Renal cortical epithelial cell (primary cell): ENCODE measurements at places on chromosomes 12 and 14. TPM values are rescaled to one million over a fixed set of nuclear protein-coding genes. Genes with fewer than 3 reads are reported as not detected.

GRCh38 chr12:50363141-50363540, 33.3 kb downstream of the FAM186A start:
- no peak for DNase-seq

DNA sequence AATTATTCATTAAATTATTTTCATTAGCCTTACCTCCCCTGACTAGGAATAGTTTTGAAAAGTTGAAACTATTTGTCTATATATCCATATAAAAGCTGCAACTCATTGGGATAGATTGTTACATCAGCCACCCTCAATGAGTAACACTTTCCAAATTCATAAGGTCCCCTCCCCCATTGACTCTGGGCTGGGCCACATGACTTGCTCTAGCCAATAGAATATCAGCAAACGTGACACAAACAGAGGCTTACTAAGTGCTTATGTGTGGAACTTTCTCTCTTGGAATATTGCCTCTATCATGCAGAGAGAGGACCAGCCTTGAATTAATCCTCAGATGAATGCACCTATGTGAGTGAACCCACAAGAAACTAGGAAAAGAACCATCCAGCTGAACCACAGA, 213.7 kb downstream of the CCDC59 start:
- no peak for DNase-seq

- no peak for DNase-seq
Observed at GRCh38 chr14:36741858-36742257, 80.2 kb downstream of the PAX9 start.

TSPAN8 gene
- total RNA-seq = 1.7 and 2.2 TPM in 2 replicates

GPR68 gene
- total RNA-seq = 3.0 and 3.6 TPM in 2 replicates

DNA sequence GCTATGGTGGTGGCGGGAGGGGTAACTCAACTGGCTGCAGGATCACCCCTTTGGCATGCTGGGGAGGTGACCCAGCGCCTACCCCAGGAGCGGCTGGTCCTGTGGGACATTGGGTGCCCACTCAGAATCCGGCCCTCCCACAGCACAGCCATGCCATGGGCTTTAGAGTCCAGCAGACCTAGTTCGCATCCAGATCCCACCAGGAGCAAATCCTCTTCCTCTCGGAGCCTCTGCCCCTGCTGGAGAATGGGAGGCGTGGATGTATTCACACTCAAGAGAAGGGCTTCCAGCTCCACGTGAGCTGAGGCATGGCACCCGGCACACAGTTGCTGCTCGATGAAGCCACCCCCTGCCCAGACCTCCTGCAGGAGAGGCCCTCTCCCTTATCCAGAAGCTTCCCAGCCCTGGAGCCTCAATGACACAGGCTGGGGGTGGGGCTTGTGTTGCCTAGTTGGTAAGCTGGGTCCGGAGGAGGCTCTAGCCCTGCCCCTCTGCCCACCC, 17.7 kb downstream of the FAM222A start:
- DNase-seq = no peak

DNAH10 gene
- 0.10 and 0.35 TPM in 2 replicates for total RNA-seq

- DNase-seq = no peak
Observed at GRCh38 chr12:49524660-49525324, 14.0 kb upstream of the KCNH3 start.

DNA sequence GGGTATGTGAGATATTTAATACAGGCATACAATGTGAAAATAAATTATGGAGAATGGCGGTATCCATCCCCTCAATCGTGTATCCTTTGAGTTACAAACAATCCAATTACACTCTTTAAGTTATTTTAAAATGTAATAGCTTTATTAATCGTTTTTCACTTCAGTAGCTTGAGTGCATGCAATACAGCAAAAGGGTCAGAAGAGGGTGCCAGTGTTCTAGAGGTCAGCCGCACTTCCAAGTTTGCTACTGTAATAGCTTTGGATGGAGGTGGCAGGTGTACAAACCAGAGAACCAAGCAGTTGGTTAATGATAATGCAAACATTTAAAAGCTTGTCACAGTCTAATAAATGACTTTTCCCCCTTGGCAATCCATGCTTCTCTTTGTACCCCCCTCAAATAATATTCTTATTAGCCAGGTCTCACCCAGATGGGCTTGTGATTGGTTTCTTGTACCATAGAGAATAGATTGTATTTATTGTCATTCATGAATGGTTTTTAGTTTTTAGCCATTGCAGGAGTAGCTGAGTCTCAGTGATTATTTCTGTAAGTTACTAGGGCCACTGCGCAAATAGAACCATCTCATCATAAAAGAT, 127.0 kb downstream of the ERC1 start:
- DNase-seq = peak; percentile 72

DNA sequence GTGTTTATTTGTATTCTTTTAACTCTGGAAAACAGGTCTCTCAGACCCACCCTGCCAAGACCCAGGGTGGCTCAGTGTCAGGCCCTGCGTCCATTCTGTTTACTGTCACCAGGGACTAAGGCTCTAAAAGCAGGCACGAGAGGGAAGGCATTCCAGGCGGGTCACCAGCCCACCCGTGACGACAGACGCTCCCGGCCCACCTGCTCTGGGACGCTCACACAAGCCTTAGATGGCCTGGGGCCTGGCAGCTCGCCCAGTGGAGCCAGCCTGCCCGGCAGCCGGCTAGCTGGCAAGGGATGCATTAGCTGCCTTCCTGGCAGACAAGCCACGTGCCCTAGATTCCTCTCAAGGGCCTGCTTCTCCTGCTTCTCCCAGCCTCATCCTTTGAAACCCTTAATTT, 9.2 kb upstream of the NUAK1 start:
- DNase-seq = no peak

MORN3 gene
- under 0.01 and 3.1 TPM in 2 replicates for total RNA-seq

TAS2R7 gene
- total RNA-seq = 0.20 TPM in 1 of 2 replicates, not detected in the other

- peak; percentile 67 for DNase-seq
Observed at GRCh38 chr12:124761871-124762270, 101.8 kb downstream of the SCARB1 start.

DNA sequence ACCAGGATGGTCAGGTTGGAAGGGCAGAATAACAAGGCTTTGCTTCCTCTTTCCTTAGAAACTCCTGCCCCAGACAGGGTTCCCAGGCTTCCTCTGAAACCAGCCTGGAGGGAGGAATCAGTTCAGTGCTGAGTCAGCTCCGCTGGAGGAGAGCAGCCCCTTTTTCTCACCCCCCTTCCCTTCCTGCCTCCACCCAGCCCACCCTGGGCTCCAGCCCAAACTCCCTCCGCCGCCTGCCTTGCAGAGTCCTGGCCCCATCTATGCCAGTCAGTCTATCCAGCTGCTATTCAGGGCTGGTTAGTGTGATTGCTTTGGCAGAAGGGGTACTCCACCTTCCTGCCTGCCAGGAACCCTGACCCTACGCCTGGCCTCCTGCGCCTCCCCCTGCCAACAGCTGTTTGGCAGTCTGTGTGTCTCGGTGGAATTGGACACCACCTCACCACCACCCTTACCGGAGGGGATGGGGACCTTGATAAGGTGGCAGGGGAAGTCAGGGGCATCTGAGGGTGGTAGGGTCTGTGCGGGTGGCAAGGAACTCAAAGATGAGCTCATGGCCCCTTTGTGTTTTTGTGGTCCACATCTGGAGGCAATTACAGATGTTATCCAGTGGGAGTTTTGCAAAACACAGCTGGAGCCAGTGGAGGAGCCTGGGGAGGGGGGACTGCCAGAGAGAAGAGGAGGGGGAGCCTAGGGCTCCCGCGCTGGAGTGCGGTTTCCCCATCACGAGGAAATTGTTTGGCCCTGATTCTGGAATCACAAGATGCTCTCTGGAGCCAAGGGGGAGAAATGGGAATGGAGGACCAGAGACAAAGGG, 12.2 kb downstream of the MMP14 start:
- DNase-seq = peak; percentile 62

- DNase-seq = peak; percentile 10
Observed at GRCh38 chr14:70052990-70053389, 135.8 kb downstream of the SLC8A3 start.

- no peak for DNase-seq
Observed at GRCh38 chr12:81089412-81089811, 11.5 kb downstream of the ACSS3 start.

GNS gene
- 177 and 265 TPM in 2 replicates for total RNA-seq

DNA sequence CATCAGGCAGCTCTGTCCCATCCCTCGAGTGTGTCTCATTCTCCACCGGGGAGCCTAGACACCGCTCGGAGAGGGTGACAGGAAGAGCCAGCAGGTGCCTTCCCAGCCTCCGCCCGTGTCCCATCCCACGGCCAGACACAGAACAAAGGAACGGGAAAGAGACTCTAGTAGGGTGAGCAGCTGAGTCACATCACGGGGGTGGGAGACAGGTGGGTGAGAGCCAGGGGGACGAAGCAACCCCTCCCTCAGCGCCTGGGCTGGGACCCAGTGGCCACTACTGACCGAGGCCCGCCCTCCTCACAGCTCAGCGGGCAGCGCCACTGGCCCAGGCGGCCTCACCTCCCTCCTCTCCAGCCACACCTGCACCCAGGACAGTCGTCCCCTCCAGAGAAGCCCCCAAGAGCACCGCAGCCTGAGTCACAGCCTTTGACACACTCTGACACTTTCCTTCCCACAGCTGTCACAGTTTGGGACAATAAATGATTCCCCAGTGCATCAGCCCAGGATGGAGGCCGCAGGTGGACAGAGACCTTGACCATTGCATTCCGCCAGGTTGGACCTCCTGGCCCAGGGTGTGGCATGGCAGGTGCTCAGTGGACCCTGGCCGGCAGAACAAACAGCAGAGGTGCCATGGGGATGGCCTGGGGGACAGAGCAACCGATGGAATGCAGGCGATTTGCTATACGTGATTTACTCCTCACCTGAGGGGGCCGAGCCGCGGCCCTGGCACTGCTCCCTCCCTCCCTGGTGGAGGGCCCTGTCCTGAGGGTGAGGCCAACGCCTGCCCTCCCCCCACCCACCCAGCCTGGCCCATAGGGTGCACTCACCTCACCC, 45.4 kb upstream of the GALNT9 start:
- DNase-seq = no peak

DNA sequence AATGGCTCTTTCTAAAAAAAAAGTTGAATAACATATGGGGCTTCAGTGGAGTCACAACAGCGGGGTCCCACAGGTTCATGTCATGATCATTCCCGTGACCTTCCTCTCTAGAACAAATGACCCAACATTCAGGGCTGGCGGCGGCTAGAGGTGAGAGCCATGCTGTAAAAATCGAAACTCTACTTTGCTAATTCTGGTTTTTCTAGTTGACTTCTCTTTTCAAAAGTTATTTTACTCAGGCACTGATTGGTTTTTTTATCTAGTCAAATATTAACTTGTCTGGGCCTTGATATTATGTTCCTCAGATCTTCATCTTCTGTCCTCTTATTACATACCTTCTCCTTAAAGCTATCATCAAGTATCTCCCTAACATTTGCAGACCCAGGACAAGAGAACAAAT, 402.9 kb upstream of the SOX5 start:
- no peak for DNase-seq

PLEKHH1 gene
- total RNA-seq = 1.7 and 7.3 TPM in 2 replicates

DNA sequence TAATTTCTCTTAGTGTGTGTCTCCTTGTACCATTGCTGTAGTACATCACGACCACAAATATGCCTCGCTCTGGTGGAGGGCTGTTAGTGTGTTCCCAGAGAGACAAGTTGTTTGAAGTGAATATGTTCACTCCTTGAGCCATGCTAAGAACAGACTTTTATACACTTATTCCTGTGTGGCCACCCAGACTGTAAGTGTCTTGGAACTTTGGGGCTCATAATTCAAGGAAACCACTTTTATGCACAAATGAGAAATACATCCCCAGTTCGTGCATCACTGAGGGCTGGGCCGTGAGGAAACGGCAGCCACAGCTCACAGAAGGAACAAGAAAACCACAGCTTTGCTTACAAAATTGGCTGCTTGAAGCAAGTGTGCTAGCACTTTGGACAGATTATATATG, 362.2 kb upstream of the DDHD1 start:
- no peak for DNase-seq

LRCOL1 gene
- 0.15 TPM in 1 of 2 replicates, not detected in the other for total RNA-seq

LYZ gene
- not detected in 2 replicates for total RNA-seq

GRCh38 chr12:114401328-114402083, 4.4 kb downstream of the TBX5 start:
- DNase-seq = no peak

FOXG1 gene
- not detected in 2 replicates for total RNA-seq

GRCh38 chr12:12182703-12183365, 84.0 kb downstream of the LRP6 start:
- DNase-seq = peak; percentile 67

- peak; percentile 95 for DNase-seq
Observed at GRCh38 chr12:77888611-77889010, 57.9 kb downstream of the NAV3 start.

- no peak for DNase-seq
Observed at GRCh38 chr14:69314327-69314726, 54.4 kb downstream of the GALNT16 start.

GYS2 gene
- not detected in 2 replicates for total RNA-seq

TMEM233 gene
- total RNA-seq = 0.87 and 1.4 TPM in 2 replicates

DNA sequence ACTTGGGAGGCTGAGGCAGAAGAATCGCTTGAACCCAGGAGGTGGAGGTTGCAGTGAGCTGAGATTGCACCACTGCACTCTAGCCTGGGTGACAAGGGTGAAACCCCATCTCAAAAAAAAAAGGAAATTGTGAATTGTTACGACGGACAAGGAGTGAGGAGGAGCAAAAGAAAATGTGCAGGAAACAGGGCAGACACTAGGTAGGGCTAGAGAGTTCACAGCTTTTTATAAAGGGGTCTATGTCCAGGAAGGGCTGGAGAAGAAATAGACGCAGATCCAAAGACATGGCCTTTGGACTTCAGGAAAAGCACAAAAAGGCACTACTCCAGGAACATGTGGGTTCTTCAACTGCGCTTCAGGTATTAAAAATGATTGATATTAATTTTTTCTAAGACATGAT, 34.4 kb downstream of the ATG14 start:
- no peak for DNase-seq

- no peak for DNase-seq
Observed at GRCh38 chr14:105602799-105603793, 76.7 kb downstream of the TMEM121 start.

DNA sequence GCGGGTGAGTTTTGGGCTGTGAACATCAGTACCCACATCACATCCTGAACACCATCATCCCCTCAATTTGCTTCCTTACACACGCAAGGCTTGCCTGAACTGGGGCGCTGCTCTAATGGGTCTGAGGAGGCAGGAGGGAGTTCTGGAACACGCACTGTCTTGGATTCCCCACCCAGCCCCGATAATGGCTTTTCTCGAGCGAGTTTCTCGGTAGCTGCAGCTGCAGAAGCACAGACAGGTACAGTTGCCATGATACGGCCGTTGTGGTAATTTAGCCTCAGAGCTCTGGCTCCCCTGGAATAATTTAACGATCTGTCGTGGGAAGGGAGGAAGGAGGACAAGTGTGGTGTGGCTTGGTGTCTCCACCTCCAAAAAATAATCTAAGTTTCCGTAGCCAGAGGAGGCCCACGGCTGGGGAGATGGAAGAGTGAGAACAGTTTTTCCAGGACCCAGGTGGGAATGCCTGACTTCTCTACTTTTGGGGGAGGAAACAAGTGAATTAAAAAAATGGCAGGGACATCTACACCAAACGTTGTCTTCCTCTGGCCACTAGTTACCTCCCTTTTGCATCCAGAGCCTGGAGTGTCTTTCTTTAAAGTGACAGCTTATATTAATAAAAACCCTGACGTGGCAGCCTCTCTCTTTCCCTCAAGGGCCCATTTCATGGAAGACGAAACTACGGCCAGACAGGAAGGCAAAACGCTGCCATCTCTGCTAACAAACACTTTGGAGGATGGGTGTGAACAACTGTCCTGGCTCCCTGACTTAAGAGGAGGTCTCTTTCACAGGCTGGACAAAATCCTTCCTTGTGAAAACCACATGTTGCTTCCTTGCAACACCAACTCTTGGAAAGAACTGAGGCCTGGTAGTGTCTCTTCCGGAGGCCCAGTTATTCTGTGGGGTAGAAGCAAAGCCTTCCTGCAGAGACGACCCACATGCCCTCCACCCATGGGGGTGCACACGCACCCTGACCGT, 84.8 kb downstream of the RBM19 start:
- DNase-seq = no peak

GRCh38 chr12:14868916-14869506, 16.6 kb downstream of the MGP start:
- DNase-seq = peak; percentile 14
